ENCODE measurements at places on chromosomes 1 and 21.

- DNase-seq, result no peak
Observed at GRCh38 chr1:106879538-106879937, 176.9 kb upstream of the PRMT6 start.

DNA sequence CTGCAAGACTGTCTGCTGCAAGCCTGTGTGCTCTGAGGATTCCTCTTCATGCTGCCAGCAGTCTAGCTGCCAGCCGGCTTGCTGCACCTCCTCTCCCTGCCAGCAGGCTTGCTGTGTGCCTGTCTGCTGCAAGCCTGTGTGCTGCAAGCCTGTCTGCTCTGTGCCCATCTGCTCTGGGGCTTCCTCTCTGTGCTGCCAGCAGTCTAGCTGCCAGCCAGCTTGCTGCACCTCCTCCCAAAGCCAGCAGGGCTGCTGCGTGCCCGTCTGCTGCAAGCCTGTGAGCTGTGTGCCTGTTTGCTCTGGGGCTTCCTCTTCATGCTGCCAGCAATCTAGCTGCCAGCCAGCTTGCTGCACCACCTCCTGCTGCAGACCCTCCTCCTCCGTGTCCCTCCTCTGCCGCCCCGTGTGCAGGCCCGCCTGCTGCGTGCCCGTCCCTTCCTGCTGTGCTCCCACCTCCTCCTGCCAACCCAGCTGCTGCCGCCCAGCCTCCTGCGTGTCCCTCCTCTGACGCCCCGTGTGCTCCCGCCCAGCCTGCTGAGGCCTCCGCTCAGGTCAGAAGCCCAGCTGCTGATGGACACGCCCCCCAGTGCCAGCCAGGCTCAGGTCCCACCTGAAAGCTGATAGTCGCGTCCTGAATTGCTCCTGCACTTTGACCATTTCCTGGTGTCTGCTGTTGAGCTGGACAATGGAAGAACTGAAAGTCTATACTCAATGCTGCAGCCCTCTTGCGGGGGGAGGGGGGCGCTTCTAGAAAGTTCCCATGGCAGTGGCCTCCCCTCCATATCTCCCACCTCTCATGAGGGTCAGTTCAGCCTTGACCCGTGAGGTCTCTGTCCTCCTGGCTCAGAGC is 1.2 kb downstream of the KRTAP10-4 start:
- no peak for DNase-seq

GRCh38 chr1:52237430-52237829 is 95.5 kb downstream of the ZFYVE9 start:
- DNase-seq, result no peak

- no peak for DNase-seq
Observed at GRCh38 chr1:107691540-107691939, 273.4 kb downstream of the VAV3 start.

DNA sequence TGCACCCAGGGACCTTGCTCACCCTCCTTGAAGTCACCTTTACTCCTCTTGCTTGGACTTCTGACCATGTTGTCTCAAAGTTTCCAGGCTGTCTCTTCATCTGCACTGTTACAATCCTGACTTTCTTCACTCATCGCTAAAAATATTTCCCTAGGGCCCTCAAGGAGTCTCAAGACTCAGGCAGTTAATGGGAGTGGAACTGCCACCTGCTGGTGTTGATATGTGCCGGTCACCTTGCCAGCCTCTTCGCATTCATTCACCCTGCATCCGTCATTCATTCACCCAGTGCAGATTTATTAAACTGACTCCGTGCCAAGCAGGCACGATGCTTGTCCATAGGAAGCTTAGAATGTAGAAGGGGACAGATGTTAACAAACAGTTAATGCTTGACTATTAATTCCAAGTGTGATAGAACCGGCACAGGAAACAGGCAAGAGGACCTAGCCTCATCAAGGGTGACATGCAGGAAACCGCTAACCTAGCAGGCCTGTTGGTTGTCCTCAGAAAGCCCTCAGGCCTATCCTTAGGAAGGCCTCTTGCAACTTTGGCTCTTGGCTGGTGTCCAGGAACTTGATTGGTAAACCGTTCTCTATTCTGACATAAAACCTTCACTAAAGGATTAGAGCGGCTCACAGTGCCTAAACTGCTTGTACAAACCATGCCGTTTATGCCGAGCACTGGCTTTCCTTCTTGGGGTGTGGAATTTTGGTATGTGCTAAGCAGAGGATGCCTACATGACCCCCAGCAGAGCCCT is 342.2 kb downstream of the CAMTA1 start:
- DNase-seq, result no peak

DNA sequence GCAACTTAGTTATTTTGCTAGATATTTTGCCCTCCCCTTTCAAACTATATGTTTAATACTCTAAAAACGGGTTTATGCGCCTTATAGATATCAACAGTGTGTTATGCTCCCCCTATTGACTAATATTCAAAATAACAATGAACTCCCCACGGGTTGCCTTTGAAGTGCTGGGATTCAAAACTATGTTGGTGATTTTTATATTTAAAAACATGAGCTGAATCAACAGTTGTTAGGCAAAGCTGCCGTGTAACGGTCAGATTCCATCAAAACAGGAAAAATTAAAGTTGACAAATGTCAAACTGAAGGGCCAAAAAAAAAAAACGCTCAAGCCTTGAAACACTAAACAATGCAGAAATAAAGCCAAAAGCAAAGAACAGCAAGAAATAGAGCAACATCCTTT is 2.5 kb downstream of the TGFBR3 start:
- no peak for DNase-seq

DNA sequence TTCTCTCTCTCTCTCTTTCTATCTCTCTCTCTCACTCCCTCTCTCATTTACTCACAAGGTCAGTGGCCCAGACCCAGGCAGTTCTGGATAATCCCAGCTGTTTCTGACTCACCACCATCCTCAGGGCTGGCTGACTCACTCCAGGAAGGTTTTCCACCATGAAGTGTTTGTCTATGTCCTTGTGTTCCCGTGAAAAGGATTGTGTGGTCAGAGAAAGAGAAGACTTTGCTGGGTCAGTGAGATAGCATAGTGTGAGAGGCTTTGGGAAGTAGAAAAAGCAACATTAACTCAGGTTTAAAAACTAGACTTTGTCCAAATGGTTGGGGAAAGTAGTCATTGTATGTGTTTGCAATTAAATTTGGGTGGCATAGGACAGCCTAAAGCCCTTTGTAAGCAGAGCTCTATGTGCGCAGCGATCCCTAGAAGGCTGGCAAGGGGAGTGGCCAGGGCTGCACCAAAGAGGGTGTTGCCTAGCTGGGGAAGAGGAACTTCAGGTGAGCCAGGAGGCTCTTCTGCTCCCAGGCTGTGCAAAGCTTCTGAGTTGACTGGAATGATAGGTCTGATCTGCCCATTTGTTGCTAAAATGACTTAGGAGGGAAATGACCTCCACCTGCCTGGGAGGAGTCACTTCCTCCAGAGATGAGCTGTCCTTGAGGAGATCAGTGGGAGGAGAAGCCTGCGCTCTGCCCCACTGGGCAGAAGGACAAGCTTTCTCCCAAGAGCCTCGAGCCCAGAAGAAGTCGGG is 4.9 kb upstream of the CAPN2 start:
- DNase-seq, result no peak

DNA sequence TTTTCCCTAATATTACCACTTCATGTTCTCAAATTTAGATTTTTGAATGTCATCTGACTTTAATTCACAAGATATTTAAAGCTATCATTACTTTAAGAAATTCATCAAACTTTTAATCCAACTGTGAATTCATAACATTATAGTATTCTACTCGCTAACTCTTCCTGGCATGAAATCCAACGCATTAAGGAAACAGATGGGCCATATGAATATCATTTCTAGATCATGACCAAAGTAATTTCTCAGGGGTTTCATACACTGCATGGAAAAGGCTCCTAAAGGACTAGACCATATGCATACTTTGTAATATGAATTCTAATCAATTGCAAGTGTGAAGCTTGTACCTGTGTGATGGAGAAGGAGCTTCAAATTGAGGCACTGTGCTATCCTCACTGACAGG is 72.4 kb downstream of the COP1 start:
- DNase-seq, result no peak

GRCh38 chr1:214568328-214568727 is 16.9 kb upstream of the PTPN14 start:
- no peak for DNase-seq

- DNase-seq, result peak; percentile 57
Observed at GRCh38 chr1:235304549-235305451, 23.2 kb downstream of the ARID4B start.

GRCh38 chr1:155081472-155082300 is 3.0 kb downstream of the EFNA3 start:
- no peak for DNase-seq

DNA sequence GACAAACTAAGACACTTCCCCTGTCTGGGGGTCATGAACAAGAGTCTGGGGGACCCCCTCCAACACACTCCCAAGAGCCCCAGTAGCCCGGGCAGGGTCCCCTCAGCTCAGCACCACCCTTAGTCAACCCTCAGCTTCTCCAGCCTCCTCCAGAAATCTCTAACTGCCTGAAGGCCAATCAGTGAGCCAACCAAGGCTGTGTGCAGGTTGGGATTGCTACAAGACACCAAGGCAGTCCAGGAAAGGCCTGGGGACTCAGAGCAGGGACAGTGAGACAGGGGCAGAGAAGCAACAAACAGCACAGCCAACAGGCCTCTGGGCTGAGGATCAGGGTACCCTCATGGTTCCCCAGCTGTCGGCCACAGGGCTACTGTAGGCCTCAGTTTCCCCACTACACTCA is 13.3 kb downstream of the SMIM12 start:
- no peak for DNase-seq

- DNase-seq, result no peak
Observed at GRCh38 chr21:45821998-45822397, 159.6 kb upstream of the COL6A1 start.
